ENCODE measurements at places on chromosomes 5 and 9.

- DNase-seq, result no peak
Observed at GRCh38 chr9:114382699-114383520, 4.9 kb downstream of the AKNA start.

- DNase-seq, result no peak
Observed at GRCh38 chr9:87554976-87555375, 57.3 kb downstream of the DAPK1 start.

GRCh38 chr5:151338734-151339133 is 8.6 kb downstream of the SLC36A2 start:
- DNase-seq, result no peak

GRCh38 chr9:109013679-109014607 is 644 bp upstream of the CTNNAL1 start:
- DNase-seq, result no peak

- no peak for DNase-seq
Observed at GRCh38 chr9:38000332-38000731, 68.7 kb downstream of the SHB start.

DNA sequence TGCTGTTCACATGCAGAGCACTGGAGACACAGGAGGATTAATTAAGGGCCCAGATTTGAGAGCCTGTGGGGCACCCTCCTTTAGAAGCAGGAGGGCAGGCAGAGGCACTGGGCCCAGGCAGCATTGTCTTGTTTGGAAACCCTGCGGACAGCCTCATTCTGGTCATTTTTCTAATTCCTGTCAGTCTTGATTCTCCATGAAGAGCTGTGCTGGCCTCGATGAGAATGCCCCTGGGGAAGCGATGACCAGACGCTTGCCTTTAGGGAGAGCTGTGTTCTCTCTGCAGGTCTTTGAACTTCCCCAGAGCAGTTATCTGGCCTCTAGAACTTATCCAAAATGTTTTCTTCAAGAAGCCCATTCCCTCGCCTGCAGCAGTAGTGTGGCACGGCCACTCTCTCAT is 117.8 kb upstream of the PTCH1 start:
- no peak for DNase-seq

GRCh38 chr5:121430538-121430937 is 421.1 kb upstream of the FTMT start:
- DNase-seq, result no peak

GRCh38 chr9:118533101-118533500 is 828.9 kb downstream of the TLR4 start:
- DNase-seq, result no peak

GRCh38 chr5:91311168-91311696 is 71.9 kb downstream of the ARRDC3 start:
- no peak for DNase-seq

DNA sequence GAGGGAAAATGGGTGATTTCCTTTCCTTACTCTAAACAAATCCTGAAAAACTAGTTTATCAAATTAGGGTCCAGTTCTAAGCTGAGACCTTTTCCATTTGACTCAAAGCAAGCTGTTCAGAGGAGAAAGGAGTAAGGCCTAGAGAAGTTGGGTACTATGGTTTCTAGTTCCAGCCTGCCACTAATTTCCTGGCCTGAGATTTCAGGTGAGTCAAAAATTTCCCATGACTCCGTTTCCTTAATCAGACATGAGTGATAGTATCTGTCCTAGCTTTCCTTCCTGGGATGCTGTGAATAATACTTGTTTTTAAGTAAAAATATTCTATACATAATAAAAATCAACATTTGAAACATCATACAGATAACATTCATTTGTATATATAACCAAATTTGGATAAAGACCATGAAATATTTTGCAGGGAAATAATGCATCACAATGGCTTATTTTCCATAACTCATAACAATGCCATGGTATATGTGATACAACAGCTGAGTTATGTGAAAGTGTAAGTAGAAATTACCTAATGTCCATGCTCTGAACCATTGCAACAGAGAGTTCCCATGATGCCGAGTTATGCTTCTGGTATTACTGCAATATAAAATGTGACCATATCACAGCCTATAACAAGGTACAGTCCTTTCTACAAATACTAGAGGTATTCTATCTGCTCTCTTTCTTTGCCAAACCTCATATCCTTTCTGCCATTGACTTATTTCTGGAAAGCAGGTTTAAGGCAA is 142.7 kb downstream of the MLLT3 start:
- DNase-seq, result no peak

GRCh38 chr9:124776954-124777648 is at the start of gene OLFML2A:
Gene OLFML2A (plus strand): TSS chr9:124777133. CDS start chr9:124777271, 138 bp downstream.
- DNase-seq, result no peak

DNA sequence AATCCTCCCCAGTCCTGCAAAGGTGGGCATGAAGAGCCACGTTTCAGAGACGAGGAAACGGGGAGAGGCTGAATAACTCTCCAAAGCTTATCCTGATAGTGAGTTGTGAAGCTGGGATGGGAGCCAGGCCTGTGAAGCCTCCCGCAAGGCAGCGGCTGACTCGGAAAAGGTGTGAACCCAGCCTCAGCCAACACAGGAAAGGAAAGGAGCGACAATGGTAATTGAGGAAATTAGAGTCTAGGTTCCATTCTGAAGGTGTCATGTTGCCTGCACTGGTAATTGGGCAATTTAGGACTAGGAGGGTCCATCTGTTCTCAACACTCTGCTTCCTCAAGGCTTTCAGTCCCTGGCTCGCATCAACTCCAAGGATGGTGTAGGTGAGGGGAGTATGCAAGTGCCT is 83.4 kb downstream of the LIFR start:
- DNase-seq, result no peak

DNA sequence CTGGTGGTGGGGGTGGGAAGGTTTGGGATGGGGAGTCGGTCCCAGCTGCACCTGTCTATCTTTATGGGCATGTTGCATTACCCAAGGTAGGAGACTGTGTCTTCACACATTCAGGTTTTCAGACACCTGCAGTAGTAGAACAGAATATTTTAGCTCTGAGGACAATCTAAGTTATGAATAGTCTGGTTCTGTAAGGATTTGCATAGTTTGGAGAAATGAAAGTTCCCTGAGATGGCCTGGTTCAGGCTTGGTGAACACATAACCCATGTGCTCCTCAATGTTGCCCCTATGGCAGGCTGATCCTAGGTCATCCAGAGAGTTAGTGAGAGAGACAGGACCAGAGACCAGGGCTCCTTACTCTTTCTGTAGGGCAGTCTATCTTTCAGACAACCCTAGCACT is 20.7 kb downstream of the TNFSF8 start:
- no peak for DNase-seq

DNA sequence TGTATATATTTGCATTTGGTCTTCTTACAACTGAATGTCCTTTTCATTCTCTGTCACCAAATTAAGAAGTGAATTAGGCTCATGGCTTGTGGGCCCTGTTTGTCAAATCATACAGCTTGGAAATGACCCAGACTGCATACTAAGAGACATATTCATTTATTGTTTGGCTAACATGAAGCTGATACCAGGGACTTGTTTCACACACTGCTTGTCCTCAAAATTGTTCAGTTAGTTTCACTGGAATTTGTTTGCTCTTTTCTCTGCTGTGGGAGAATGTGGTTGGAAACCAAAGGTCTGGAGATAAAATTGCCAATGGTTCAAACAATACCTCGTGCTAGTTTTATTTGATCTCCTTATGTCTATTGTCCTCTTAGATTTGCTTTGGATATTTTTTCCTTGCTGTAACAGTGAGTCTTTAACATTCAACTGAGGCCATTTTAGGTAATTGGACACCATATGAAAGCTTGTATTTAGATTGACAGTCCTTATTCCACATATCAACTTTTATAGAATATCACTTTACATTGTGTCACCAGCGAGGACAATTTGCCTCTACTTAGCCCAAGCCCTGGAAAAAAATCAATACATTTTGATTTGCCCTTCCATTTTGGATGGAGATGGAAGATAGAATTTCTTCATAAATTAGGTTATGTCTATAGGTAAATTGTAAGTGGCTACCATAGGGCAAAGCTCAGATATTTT is 144.3 kb upstream of the MTAP start:
- no peak for DNase-seq

DNA sequence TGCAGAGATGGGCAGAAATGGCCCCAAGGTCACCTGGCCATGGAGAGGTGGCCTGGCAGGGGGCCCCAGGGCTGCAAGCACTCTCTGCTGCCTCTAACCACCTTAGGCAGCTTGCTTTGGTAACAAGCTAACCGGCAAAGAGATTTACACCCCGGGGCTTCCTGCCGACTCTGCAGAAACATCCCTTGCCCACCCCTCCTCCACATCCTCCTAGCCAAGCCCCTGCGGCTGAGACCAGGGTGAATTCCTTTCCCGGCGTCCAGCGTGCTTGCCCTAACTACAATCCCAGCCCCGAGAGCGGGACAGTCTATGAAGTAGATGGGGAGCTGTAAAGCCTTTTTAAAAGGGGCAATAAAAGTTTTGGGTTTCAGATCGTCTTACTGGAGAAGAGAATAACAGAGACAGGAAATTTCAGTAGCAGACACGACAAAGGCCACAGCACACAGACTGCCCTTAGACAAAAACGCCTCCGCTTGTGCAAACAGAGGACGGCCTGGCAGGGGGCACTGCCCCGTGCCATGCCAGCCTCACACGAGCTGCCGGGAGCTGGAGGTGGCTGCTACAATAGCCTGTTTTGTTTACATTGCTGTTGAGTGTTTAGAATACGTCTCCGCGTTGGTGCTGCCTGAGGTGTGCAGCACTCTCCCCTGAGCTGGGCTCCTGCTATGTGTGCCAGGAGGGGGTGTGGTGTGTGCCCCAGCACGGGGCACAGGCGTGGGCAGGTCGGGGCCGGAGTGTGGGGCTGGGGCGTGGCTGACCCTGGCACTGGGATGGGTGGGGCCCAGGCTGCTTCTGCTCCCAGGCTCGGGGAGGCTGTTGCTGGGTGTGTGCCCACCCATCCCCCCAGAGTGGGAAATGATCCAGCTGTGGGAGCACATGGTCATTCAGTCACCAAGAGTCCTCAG is 15.3 kb downstream of the MYMK start:
- DNase-seq, result no peak

DNA sequence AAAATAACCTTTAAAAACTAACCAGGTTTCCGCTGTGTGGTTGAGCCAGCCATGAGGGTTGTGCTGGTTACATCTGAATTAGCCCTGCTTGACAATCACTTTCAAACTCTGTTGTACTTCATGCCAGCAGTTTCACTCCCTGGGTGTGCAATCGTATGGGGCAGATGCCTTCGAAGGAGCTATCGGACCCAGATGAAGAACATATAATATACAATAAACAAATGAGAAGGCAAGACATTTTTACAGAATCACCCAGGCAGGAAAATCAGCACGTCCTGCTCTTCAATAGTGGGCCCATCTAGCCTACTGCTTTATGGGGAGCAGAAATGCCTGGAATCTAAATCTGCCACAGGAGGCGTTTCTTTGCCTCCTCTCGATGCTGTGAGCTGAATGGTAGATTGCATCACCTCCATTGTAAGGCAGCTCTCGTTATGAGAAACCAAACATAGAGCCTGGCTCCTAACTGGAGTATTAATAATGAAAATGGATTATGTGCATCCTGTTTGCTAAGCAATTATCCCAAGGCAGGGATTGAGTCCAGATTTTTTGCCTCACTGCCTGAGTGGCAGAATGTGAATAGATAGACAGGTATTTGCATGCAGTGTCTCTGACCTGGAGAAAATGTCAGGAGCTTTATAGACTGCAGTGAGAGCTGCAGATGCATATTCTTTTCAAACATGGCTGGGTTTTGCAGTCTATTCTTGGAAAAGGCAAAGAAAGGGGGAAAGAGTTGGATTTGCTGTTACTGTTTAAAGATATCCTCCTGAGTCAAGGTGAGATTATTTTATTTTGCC is 143.3 kb upstream of the SMARCA2 start:
- no peak for DNase-seq

Measured in cortex of kidney (tissue), 1 donor.